Fibroblast of gingiva (primary cell): ENCODE measurements at places on chromosomes 5 and 9.

DNA sequence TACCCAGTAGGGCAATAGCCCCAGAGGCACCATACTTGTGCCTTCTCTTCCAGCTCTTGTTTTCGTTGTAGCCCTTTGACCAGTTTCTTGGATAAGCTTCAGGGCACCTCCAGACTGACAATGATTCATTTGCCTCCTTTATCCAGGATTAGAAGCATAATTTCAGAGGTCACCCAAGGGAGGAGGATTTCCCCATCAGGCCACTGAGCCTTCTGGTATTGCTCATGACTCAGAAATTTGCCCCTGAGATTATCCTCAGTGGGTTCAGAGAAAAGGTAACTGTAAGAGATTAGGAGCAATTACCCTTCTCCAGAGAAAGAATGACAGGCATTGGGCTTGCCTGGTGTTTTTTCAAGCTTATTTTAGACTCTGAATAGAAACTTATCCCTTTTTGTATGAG lies 147.9 kb downstream of the MSX2 start:
- DNase-seq, result no peak

DNA sequence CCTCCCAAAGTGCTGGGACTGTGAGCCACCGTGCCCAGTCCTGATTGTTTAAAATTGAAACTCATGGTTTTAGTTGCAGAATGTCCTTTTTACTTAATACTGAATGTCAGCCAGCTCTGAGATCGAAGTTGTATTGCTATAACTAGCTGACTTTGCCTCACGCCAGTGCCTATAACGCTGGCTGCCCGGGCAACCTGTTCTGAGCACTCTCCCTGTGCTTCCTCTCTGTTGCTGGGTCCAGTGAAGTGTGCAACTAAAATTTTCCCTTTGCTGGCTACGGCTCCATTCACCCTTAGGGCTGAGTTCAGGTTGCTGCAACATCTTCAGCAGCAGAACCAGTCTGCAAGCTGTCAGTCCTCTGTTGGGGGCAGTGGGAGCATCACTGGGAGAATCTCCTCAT lies 65.9 kb downstream of the GLDC start:
- no peak for DNase-seq

DNA sequence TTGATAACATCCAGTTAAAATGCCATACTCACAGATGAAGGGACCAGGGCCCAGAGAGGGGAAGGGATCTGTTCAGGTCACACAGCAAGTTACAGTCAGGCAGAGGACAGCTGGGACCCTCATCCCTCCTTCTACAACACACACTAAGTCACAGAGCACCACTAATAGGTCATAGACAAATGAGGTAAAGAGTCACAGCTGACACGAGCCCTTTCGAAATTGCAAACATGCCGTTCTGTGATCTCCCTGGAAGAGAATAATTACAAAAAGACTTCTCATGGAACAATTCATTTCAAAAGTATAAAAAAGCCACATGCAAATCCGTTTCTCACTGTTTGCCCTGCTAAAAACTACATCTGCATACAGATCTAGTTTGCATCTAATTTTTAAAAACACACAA lies 15.5 kb downstream of the IGFBPL1 start:
- no peak for DNase-seq

DNA sequence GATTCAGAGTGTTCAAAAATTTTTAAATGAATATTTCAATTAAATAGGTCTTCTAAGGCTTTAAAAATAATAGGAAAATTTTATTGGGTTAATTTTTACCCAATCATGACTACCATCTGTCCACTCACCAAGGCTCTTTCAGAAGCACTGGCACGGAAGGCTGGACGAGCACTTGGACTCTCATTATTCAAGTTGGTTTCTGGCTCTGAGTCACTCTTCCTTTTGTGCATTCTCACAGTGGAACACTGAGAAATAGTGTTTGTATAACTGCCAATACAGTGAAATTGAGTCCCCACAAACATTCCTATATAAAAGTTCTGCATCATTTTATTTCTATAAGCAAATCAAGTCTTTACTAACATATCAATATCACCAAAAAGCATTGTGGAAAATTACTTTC lies 1149.0 kb downstream of the EFNA5 start:
- DNase-seq, result peak; percentile 49

DNA sequence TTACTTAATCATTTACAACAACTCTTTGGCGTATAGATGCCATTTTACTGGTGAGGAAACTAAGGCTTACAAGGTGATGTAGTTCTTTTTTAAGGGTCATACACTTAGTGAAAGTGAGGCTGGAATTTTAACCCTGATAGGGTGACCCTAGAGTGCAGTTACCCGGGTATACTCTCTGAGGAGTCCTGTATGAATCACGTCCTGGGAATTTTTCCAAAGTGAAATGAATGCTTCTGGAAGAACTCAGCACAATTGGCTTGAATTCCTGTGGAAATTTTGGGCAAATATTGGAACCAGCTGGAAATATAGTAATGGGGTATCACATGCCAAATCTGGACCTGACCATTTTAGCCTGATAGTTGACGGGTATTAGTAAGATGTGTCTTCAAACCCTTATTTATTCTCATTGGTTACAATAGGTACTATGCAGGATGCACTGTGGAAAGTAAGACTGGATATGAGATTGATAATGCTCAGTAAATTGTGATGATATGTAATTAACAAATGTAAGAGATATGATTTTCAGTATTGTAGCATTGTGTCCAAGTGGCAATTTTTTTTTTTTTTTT lies 14.8 kb downstream of the SUB1 start:
- peak; percentile 92 for DNase-seq

DNA sequence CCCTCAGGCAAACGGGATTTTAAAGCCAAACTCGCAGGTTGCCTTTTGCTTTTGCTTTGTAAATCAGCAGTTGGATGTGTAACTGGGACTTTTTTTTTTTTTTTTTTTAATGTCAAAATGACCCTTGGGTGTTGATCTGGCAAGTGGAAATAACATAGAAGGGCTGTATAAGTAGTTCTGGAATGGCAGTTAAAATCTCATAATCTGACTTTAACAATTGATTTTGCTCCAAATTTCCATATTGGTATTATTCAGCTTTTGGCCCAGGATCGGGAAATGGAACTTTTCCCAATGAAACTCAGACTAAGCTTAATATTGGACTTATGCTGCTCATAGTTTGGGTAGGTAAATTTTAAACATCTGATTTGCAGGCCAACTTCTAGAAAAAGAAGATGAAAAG lies 346.8 kb upstream of the NUDT12 start:
- no peak for DNase-seq

DNA sequence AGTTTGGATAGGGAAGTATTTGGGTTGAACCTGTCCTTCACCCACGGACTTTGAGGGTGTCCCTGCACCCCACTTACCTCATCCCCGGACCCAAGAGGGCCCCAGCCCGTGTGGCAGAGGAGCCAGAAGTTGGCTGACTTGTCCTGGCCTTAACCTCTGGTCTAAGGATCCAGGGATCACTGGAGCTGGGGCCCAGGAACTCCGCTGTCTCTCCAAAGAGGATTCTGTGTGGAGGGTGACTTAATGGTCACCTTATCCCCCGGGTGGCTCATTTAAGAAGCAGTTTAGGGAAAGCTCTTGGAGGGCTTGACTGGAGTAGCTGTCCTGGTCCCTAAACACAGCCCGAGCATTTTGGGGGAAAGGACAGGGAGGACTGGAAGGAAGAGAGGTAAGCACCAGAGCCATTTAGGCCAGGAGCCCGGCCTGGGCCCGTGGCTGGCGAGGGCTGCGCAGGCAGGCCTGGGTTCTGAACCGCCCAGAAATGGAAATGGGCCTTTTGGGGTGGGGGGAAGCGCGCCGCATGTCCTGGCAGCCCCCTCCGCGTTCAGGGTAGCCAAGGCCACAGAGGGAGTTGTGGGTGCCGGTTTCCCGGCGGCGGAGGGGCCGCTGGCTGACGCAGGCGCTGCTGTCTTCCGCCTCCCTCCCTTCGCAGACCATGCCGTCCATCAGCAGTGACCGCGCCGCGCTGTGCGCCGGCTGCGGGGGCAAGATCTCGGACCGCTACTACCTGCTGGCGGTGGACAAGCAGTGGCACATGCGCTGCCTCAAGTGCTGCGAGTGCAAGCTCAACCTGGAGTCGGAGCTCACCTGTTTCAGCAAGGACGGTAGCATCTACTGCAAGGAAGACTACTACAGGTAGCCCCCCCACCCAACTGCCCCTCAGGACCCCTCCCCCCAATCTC lies 2.0 kb downstream of the LHX2 start:
- no peak for DNase-seq

- DNase-seq, result no peak
These were observed 33.3 kb downstream of the RICTOR start for GRCh38 chr5:39040875-39041274.

GRCh38 chr5:89728750-89729149 lies 680.8 kb downstream of the CETN3 start:
- peak; percentile 48 for DNase-seq
